ENCODE measurements at places on chromosomes 12 and 14.

- DNase-seq: peak; percentile 36
These were observed 6.7 kb downstream of the FAM222A start for GRCh38 chr12:109720152-109720856.

GRCh38 chr12:68746572-68747180, 700 bp downstream of the SLC35E3 start:
- DNase-seq: peak; percentile 16

DNA sequence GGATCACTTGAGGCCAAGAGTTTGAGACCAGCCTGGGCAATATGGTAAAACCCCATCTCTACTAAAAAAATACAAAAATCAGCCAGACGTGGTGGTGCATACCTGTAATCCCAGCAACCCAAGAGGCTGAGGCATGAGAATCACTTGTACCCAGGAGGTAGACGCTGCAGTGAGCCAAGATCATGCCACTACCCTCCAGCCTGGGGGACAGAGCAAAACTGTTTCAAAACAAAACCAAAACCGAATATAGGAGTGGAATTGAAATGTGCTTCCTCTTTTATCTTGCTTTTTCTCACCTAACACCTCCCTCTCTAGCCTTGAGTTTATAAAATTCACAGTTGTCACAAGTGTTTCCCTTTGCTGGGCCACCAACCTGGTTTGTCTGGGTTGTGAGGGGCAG, 181.9 kb downstream of the PAH start:
- no peak for DNase-seq

DNA sequence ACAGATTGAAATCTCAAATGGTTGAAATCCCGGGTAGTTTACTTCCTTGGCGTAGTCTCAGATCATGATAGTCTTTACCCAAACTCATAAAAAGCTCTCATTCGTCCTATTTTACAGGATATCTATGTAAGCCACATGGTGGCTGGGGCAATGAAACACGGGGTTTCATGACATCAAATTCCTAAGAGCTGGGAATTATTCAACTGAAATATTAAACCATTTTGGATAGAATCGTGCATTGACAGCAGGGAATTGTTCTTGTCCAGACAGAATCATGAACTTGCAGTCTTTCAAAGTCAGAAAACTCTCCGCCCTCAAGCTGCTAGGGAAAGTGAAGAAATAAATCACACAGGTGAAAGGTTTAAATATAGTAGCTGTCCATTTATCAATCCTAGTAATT, 33.2 kb upstream of the PRKAB1 start:
- DNase-seq: no peak

DNA sequence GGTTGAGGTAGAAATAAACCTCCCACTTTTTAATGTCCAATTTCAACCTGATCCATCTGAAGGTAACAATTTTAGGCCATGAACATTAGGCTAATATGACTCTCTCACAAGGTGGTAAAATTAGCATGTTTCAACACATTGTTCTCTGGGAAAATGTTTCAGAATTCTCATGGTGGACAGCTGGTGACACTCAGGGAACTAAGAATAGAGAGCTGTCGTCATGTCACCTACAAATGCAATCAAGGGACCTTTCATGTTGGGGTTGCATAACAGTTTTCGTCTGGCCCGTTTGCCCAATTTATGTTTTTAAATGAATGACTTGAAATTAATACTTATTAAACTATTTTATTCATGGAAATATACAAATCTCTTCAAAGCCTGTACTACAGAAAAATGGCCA, 180.7 kb upstream of the PRICKLE1 start:
- no peak for DNase-seq

DNA sequence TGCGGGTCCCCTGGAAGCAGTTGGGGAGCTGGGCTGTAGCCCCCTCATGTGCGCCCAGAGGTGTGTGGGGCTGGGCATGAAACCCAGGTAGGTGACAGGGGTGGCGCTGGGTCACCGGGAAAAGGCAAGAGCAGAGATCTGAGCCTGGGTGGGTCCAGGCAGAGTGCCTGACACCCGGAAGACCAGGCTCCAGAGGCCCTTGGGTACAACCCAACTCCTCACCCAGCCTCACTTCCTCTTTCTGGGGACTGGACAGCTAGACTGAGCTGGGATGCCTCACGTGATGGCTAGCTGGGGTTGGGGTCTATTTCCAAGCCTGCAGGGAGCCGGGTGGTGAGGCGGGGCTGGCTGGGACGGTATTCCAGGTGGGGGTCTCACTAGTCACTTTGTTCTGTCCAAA, 16.3 kb upstream of the CYP46A1 start:
- DNase-seq: no peak

DNA sequence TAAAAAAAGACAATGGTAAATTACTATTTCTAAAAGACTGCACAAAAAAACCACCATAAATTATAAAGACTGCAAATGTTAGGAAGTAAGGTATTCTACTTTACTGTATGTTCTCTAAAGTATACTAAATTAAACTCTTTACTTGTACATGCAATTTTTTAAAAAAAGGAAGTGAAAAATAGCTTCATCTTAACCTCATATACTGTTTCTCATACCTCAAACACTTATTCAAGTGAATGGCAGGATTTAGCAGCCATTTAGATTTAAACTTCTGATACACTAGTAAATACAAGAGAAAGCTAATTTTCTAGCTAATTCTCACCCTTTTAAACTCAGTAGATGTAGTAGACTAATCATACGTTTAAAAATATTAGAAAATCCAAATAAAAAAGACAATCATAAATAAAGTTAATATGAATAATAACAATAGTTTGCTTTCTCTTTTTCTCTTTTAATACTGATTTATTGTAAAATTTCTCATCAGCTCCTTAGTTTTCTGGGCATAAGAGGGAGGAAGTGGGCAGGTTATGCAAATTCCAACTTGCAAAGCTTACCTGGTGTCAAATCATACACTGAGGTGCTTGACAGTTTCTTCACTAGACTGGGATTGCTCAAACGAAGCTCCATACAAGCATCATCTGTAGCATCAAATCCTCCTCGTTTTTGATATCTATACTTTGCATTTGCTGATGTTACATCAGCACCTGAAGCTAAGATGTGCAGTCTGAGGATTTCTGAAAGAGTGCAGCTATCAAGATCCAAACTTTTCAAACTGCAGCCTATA, 71.0 kb upstream of the CFL2 start:
- no peak for DNase-seq

DNA sequence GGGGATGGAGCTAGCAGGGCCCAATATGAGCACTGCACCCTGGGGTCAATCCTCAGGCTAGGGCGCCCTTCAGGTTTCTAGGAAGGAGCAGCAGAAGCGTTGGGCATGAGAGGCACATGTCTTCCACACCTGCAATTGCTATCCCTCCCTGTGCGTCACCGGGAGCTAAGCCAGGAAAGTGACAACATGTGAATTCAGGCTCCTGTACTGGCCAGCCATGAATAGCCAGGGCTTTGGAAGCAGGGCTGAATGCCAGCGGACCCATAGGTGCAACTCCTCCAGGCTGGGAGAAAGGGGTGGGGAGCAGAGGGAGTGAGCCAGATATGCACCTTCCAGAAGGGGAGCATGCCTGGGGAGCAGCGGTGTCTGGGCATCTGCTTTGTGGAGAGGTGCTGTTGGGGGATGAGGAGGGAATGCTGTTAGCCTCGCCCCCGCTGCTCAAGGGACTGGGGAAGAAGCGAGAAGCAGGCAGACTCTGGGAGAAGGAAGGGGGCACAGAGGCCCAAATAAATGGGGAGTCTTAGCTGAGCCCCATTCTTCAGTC, 6.1 kb downstream of the HOXC5 start:
- peak; percentile 83 for DNase-seq

- DNase-seq: no peak
These were observed 687 bp downstream of the IFFO1 start for GRCh38 chr12:6555018-6555691.

GRCh38 chr12:107607464-107608392, 77.9 kb upstream of the PWP1 start:
- peak; percentile 81 for DNase-seq

DNA sequence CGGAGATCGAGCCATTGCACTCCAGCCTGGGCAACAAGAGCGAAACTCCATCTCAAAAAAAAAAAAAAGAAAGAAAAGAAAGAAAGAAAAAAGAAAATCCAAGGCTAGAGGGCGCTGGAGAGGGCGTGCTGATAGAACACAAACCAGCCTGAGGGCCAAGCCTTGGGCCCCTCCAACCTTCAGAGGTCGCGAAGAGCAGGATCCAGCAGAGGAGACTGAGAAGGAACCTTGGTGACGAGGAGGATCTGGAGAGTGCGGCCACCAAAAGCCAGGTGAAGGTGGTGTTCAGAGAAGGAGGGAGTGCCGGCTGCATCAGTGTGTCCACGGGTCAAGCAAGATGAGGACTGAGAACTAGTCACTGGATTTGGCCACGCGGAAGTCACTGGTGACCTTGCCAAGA, 4.1 kb upstream of the DYNC1H1 start:
- DNase-seq: no peak

All from NCI-H1092 (cell line).